ENCODE measurements at places on chromosomes 12 and 14.

- H3K36me3 ChIP-seq: no peaks in the 10 kb centered on the region
- H3K4me3 ChIP-seq: no peak overlapping the region
- peaks cover 8% of the 10 kb centered on the region for H3K4me1 ChIP-seq
- H3K27ac ChIP-seq: no peak overlapping the region
- no peak for DNase-seq
These were observed 19.1 kb upstream of the COL2A1 start for GRCh38 chr12:48023386-48023785.

DNA sequence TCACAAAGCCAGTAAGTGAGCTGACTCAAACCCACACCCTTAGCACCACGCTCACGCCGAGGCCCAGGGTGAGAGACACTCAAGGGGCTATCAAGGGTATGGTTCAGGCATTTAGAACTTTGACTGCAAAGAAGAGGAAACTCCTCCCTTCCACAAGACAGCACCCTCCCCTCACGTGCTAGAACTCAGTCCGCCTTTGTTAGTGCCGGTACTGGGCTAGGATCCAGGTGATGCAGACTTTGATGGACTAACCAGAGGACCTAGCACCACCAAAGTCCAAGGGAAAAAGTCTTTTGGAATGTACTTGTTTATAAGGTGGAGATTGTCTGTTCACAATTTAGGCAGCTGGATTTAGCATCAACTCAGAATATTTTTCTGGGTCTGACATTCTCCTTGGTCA lies 33.7 kb downstream of the VWF start:
- H3K27ac ChIP-seq: no peak overlapping the region
- H3K4me1 ChIP-seq: peaks cover 60% of the 10 kb centered on the region
- H3K36me3 ChIP-seq: no peaks in the 10 kb centered on the region
- no peak for DNase-seq
- H3K4me3 ChIP-seq: no peak overlapping the region
- peaks cover 2% of the 10 kb centered on the region for H3K27me3 ChIP-seq

- H3K27ac ChIP-seq: no peak overlapping the region
- no peaks in the 10 kb centered on the region for H3K4me1 ChIP-seq
- H3K4me3 ChIP-seq: no peak overlapping the region
- no peak for DNase-seq
These were observed 19.5 kb downstream of the FOXN4 start for GRCh38 chr12:109289551-109289950.

DNA sequence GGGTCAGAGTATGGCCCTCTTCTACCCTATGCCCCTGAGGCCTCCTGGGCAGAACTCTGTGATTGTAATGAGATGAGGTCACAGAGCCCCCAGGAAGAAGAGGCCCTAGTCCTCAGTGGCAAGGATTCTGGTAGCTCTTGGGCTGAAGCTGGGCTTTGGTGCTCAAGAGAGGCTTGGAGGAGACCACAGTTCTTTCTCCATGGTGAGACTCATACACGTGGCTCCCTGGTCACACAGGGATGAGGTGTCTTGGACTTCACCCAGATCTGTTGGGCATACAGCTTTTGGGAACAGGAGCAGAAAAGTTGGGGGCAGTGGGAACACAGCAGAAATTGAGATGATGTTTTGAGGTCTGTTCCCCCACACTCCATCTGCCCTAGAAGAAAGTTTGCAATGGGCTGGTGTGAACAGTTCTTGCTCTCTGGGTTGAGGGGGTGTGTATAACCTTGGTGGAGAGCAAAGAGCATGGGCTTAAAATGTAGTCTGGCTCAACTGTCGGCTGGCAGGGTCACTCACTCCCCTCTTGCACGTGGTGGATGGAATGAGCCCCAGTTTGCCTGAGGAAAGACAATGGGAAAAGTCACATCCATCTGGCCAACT lies at the start of gene KRT86:
Gene KRT86 (plus strand): TSS at position 125 of the 600 bp plus-strand sequence. CDS start 27,272 bp downstream, outside the sequence.
- no peak within 1 kb of the TSS for H3K4me3 ChIP-seq
- no peak within 1 kb of the TSS for H3K27ac ChIP-seq
- H3K36me3 ChIP-seq: no peaks in the 10 kb centered on the region
- H3K27me3 ChIP-seq: peaks cover 9% of the 10 kb centered on the region
- DNase-seq: no peak

- H3K4me3 ChIP-seq: no peak overlapping the region
- peaks cover 29% of the 10 kb centered on the region for H3K4me1 ChIP-seq
- H3K27ac ChIP-seq: 0 out of 2 replicates have a peak overlapping the region, but pooled peaks have one; percentile 17
These were observed 104.4 kb downstream of the ETV6 start for GRCh38 chr12:11753826-11754225.

GRCh38 chr12:49792976-49793580 lies 35.1 kb downstream of the NCKAP5L start:
- no peak for DNase-seq
- no peaks in the 10 kb centered on the region for H3K4me1 ChIP-seq
- H3K27me3 ChIP-seq: no peaks in the 10 kb centered on the region

- H3K36me3 ChIP-seq: no peaks in the 10 kb centered on the region
- no peak overlapping the region for H3K27ac ChIP-seq
- H3K27me3 ChIP-seq: no peaks in the 10 kb centered on the region
- H3K4me3 ChIP-seq: no peak overlapping the region
- no peak for DNase-seq
- H3K4me1 ChIP-seq: no peaks in the 10 kb centered on the region
These were observed 165.9 kb upstream of the OTX2 start for GRCh38 chr14:56976211-56976610.

DNA sequence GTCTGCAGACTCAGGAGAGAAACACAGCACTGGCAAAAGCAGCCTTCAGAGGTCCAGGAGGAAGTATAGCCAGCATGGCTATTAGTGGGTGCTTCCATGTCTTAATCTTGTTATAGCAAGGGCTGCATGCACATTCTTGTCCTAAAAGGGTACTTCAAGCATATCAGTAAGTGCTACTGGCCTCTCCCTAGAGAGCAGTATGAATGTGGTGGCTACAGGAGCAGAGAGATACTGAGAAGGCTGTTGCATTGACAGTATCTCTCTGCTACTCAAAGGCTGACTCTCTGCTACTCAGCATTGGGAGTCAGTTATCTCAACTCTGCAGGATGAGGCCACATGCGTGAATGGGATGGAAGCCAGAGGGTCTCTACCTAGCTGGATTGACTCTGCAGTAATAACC lies 2.0 kb downstream of the GARIN6 start:
- H3K27ac ChIP-seq: no peak overlapping the region
- no peaks in the 10 kb centered on the region for H3K27me3 ChIP-seq
- no peaks in the 10 kb centered on the region for H3K36me3 ChIP-seq
- no peaks in the 10 kb centered on the region for H3K4me1 ChIP-seq
- no peak for DNase-seq

GRCh38 chr12:131698286-131698685 lies 12.6 kb upstream of the SFSWAP start:
- no peak overlapping the region for H3K4me3 ChIP-seq
- peaks cover 21% of the 10 kb centered on the region for H3K27me3 ChIP-seq

DNA sequence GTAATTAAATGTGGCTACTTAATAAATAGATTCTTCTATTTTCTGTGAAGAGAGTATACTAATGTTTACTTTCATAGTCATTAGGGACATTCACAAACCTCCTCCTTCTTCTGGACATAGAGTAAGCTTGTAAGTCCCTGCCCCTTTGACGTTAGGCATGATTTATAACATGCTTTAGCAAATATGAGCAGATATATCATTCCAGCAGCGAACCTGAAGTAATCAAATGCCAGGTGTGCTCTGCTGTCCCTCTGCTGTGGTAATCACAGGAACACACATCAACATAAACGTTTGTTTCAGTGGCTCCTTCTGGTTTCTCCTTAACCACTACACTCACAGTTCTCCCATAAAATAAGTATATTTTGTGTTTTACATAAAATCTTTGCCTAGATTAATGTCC lies 961.8 kb downstream of the FLRT2 start:
- H3K36me3 ChIP-seq: no peaks in the 10 kb centered on the region
- no peaks in the 10 kb centered on the region for H3K27me3 ChIP-seq
- DNase-seq: no peak
- H3K27ac ChIP-seq: no peak overlapping the region
- H3K4me3 ChIP-seq: no peak overlapping the region

DNA sequence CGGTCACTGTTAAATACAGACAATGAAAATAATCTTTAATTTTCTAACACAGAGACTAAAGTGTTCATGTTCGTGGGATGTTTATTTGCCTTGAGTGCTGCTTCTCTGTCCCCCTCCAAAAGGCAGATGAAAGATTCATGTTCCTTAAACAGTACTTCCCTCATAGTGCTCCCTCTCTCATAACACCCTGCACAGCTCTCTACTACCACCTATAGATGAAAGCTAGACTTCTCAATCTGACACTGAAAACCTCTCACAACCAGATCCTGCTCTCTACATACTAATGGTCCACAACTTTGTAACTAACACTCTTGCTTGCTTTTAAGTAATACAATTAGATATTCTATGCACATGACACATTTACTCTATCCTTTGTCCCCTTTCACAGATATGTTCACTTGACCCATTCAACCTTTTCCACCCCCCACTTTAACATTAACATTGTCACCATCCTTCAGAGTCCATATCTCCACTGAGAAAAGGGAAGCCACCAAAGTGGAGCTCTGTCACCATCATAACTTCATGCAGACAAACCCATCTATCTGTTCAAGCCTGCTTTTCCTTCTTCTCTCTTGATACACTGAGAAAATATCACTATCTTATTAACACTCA lies 266.4 kb upstream of the USP15 start:
- no peak for DNase-seq
- no peak overlapping the region for H3K4me3 ChIP-seq
- H3K27ac ChIP-seq: no peak overlapping the region
- H3K27me3 ChIP-seq: no peaks in the 10 kb centered on the region

DNA sequence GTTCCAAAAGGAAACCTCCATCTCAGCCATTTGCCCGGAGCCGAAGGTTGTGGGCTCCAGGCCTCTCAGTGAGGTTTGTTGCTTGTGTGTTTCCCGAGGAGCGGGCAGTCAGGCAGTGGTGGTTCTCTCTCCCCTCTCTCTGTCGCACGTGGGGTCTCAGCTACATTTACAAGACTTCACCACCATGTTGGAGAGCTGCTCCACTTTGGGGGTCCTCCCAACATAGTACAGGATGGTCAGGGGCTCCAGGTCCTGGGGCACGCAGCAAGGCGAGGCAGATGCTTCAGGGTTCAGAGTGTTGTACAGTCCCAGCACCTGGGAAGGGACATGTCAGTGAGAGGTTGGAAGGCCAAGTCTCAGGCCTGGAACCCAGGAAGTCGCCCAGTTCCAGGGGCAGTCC lies 22.8 kb downstream of the TGFB3 start:
- no peak overlapping the region for H3K27ac ChIP-seq
- H3K4me3 ChIP-seq: no peak overlapping the region
- H3K4me1 ChIP-seq: peaks cover 8% of the 10 kb centered on the region
- H3K36me3 ChIP-seq: 0 out of 2 replicates have a peak, but pooled peaks cover 5% of the 10 kb centered on the region
- DNase-seq: no peak
- H3K27me3 ChIP-seq: peaks cover 1% of the 10 kb centered on the region

GRCh38 chr12:76804435-76804976 lies 40.6 kb downstream of the ZDHHC17 start:
- peaks cover 18% of the 10 kb centered on the region for H3K36me3 ChIP-seq
- H3K4me1 ChIP-seq: peaks cover 10% of the 10 kb centered on the region
- no peaks in the 10 kb centered on the region for H3K27me3 ChIP-seq

- no peak overlapping the region for H3K27ac ChIP-seq
- H3K4me3 ChIP-seq: no peak overlapping the region
- H3K36me3 ChIP-seq: no peaks in the 10 kb centered on the region
- H3K27me3 ChIP-seq: peaks cover 4% of the 10 kb centered on the region
- H3K4me1 ChIP-seq: peaks cover 14% of the 10 kb centered on the region
- no peak for DNase-seq
These were observed 225.6 kb downstream of the EFCAB11 start for GRCh38 chr14:89728964-89729363.

GRCh38 chr14:68235011-68235410 lies 415.4 kb downstream of the RAD51B start:
- H3K36me3 ChIP-seq: peaks cover 3% of the 10 kb centered on the region
- no peak overlapping the region for H3K4me3 ChIP-seq
- no peak overlapping the region for H3K27ac ChIP-seq
- peak; percentile 27 for DNase-seq
- no peaks in the 10 kb centered on the region for H3K27me3 ChIP-seq

- H3K27me3 ChIP-seq: peaks cover 6% of the 10 kb centered on the region
- DNase-seq: no peak
- peaks cover 3% of the 10 kb centered on the region for H3K4me1 ChIP-seq
- H3K27ac ChIP-seq: no peak overlapping the region
- no peaks in the 10 kb centered on the region for H3K36me3 ChIP-seq
These were observed 18.8 kb upstream of the RCOR1 start for GRCh38 chr14:102573591-102574046.

GRCh38 chr12:12716793-12717585 lies at the start of gene CDKN1B:
CDKN1B (plus strand) TSS chr12:12717368; CDS start chr12:12717840, 472 bp downstream.
- peaks cover 53% of the 10 kb centered on the region for H3K4me1 ChIP-seq
- peak within 1 kb of the TSS; percentile 94 for H3K27ac ChIP-seq
- peak; percentile 94 for DNase-seq
- peaks cover 43% of the 10 kb centered on the region for H3K36me3 ChIP-seq
- peak within 1 kb of the TSS; percentile 96 for H3K4me3 ChIP-seq

DNA sequence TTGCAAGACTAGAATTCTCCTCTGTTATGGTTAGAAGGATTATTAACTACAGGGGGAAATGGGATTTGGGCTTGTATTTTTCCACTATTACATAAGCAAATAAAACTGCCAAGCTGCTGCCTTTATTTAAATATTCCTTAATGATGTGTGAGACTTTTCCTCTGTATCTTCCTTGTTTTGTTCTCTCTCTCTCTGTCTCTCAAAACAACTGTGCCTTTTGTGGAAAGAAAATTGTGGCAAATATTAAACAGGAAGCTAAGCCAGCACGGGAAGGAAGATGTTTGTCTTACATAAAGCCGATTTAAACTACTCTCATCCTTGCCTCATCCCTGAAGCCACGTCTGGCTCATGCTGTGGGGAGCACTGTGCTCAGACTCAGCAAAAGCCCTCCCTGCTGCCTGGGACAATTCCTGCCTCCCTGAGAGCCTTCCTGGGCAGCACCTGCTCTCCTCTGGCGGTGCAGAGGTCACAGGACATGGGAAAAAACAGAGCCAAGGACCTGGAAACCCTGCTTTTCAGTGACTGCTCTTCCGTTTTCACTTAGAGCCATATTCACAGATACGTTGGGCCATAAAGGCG lies 237.2 kb downstream of the SLC15A4 start:
- H3K36me3 ChIP-seq: peaks cover 3% of the 10 kb centered on the region
- H3K27me3 ChIP-seq: peaks cover 1% of the 10 kb centered on the region
- no peaks in the 10 kb centered on the region for H3K4me1 ChIP-seq
- H3K4me3 ChIP-seq: no peak overlapping the region
- DNase-seq: no peak

- no peaks in the 10 kb centered on the region for H3K27me3 ChIP-seq
- no peak overlapping the region for H3K27ac ChIP-seq
- no peak for DNase-seq
- no peaks in the 10 kb centered on the region for H3K4me1 ChIP-seq
- no peaks in the 10 kb centered on the region for H3K36me3 ChIP-seq
- H3K4me3 ChIP-seq: no peak overlapping the region
These were observed 18.3 kb upstream of the SLC35F4 start for GRCh38 chr14:57884175-57884574.

- H3K27ac ChIP-seq: no peak overlapping the region
- H3K27me3 ChIP-seq: no peaks in the 10 kb centered on the region
- H3K4me1 ChIP-seq: peaks cover 7% of the 10 kb centered on the region
- no peak overlapping the region for H3K4me3 ChIP-seq
- H3K36me3 ChIP-seq: no peaks in the 10 kb centered on the region
- DNase-seq: no peak
These were observed 82.2 kb downstream of the PPP2R5C start for GRCh38 chr14:101843665-101844064.

GRCh38 chr12:7601406-7601805 lies 64.3 kb downstream of the APOBEC1 start:
- DNase-seq: no peak
- peaks cover 6% of the 10 kb centered on the region for H3K27me3 ChIP-seq
- no peak overlapping the region for H3K27ac ChIP-seq
- no peaks in the 10 kb centered on the region for H3K36me3 ChIP-seq
- peaks cover 13% of the 10 kb centered on the region for H3K4me1 ChIP-seq
- H3K4me3 ChIP-seq: no peak overlapping the region
